MM.1S (cell line): ENCODE measurements at places on chromosomes 2 and 18.

GRCh38 chr2:7241041-7241745 is 324.0 kb downstream of the RNF144A start:
- H3K36me3 ChIP-seq: no peaks in the 10 kb centered on the region
- H3K27ac ChIP-seq: no peak overlapping the region
- no peaks in the 10 kb centered on the region for H3K27me3 ChIP-seq
- H3K4me3 ChIP-seq: no peak overlapping the region

GRCh38 chr18:7035807-7036206 is 81.8 kb downstream of the LAMA1 start:
- H3K27ac ChIP-seq: no peak overlapping the region
- no peaks in the 10 kb centered on the region for H3K27me3 ChIP-seq
- H3K36me3 ChIP-seq: no peaks in the 10 kb centered on the region

DNA sequence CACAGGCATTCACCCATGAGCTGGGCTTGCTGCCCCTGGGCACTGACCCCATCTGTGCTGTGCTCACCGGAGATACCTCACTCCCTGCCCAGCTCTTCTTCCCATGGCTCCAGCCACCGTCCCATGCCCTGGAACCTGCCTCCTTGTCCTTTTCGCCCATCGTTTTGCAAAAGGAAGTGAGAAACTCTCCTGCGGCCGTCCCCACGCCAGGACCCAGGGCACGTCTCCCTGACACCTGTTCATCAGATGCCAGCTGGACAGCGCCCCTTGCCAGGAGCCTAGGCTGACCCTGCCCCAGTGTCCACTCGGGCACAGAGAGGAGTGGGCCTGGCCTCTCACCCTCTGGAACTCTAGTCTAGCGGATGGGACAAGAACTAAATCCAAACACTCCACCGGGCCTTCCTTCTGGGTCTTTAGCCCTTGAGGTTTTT is 238.6 kb downstream of the SEPTIN10 start:
- no peak overlapping the region for H3K27ac ChIP-seq
- no peak for DNase-seq
- peaks cover 6% of the 10 kb centered on the region; the same call in 1 of the 2 replicates for H3K36me3 ChIP-seq

GRCh38 chr18:70431203-70431624 is 142.4 kb downstream of the SOCS6 start:
- H3K36me3 ChIP-seq: no peaks in the 10 kb centered on the region
- DNase-seq: no peak
- peaks cover 11% of the 10 kb centered on the region for H3K4me1 ChIP-seq
- H3K27me3 ChIP-seq: no peaks in the 10 kb centered on the region

DNA sequence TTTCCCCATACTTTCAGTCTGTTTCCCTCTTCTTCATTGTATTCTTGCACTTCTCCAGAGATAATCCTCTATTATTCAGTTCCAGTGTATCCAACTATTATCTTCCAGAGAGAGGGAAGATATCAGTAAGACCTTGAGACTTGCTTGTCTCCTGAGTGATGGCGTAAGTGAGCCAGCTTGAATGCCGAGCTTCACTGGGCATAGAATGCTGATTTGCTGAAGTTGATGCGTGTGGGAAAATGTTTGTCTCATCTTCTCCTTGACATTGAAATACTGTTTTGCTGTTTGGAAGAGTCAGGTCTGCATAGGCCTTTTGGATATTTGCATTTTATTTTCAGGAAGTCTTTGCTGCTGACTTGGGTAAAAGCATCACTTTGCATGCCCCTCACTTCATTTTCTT is 41.1 kb upstream of the MGAT5 start:
- no peak for DNase-seq
- H3K36me3 ChIP-seq: no peaks in the 10 kb centered on the region
- H3K4me3 ChIP-seq: no peak overlapping the region
- no peaks in the 10 kb centered on the region for H3K27me3 ChIP-seq
- peaks cover 28% of the 10 kb centered on the region for H3K4me1 ChIP-seq

GRCh38 chr18:78728784-78729467 is 250.7 kb upstream of the SALL3 start:
- DNase-seq: no peak
- H3K4me1 ChIP-seq: no peaks in the 10 kb centered on the region
- no peaks in the 10 kb centered on the region for H3K27me3 ChIP-seq
- no peaks in the 10 kb centered on the region for H3K36me3 ChIP-seq
- H3K4me3 ChIP-seq: no peak overlapping the region

- no peaks in the 10 kb centered on the region for H3K27me3 ChIP-seq
- H3K36me3 ChIP-seq: no peaks in the 10 kb centered on the region; the same call in 1 of the 2 replicates
- DNase-seq: no peak
- H3K4me3 ChIP-seq: peak overlapping the region; percentile 86
- peak overlapping the region; percentile 77; the same call in 1 of the 2 replicates for H3K27ac ChIP-seq
These were observed 558 bp downstream of the MRPS5 start for GRCh38 chr2:95121093-95121406.

DNA sequence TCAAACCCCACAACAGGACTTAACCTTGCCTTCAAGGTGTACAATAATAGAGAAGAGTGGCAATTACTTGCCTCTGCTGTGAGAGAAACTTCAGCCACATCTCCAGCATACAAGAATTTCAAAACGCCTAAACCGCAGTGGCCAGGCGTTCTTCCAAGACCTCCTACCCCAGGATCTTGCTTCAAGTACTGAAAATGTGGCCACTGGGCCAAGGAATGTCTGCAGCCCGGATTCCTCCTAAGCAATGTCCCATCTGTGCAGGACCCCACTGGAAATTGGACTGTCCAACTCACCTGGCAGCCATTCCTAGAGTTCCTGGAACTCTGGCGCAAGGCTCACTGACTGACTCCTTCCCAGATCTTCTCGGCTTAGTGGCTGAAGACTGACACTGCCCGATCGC is 2.8 kb upstream of the CYB5A start:
- no peak overlapping the region for H3K27ac ChIP-seq
- 0 out of 2 replicates have a peak, but pooled peaks cover 5% of the 10 kb centered on the region for H3K4me1 ChIP-seq
- no peak for DNase-seq

- peaks cover 4% of the 10 kb centered on the region; the same call in 1 of the 2 replicates for H3K4me1 ChIP-seq
- no peaks in the 10 kb centered on the region for H3K27me3 ChIP-seq
- H3K4me3 ChIP-seq: no peak overlapping the region
- no peaks in the 10 kb centered on the region for H3K36me3 ChIP-seq
- DNase-seq: no peak
- no peak overlapping the region for H3K27ac ChIP-seq
These were observed 5.5 kb downstream of the GALNT14 start for GRCh38 chr2:31132786-31133185.

- no peak overlapping the region for H3K4me3 ChIP-seq
- no peaks in the 10 kb centered on the region for H3K4me1 ChIP-seq
- DNase-seq: no peak
- no peaks in the 10 kb centered on the region for H3K36me3 ChIP-seq
- H3K27me3 ChIP-seq: no peaks in the 10 kb centered on the region
- H3K27ac ChIP-seq: no peak overlapping the region
These were observed 330.2 kb downstream of the RBM43 start for GRCh38 chr2:150931451-150931850.

- H3K27me3 ChIP-seq: no peaks in the 10 kb centered on the region
- no peaks in the 10 kb centered on the region for H3K4me1 ChIP-seq
- H3K4me3 ChIP-seq: no peak overlapping the region
- no peak for DNase-seq
- H3K27ac ChIP-seq: no peak overlapping the region
These were observed 9.4 kb downstream of the CTIF start for GRCh38 chr18:48548011-48548771.

DNA sequence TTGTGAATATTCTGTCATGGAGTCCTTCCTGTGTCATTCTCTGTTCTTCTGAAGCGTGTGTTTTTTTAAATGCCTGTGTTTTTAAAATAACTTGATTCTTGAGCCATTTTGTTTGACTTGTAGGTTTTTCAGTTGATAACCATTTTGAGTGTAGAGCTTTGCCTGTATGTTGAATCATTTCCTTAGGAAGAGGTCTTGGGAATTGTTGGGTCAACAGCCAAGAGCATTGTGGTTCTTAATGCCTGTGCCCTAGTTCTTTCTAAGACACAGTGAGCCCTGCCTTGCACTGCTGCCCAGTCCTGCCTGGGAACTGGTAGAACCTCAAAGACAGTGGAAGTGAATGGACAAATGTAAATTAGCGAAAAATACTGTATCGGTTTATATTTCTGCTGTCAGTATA is 25.9 kb downstream of the RAB12 start:
- H3K36me3 ChIP-seq: peaks cover 21% of the 10 kb centered on the region
- DNase-seq: no peak
- H3K27me3 ChIP-seq: no peaks in the 10 kb centered on the region
- no peaks in the 10 kb centered on the region for H3K4me1 ChIP-seq
- H3K27ac ChIP-seq: no peak overlapping the region
- H3K4me3 ChIP-seq: no peak overlapping the region

GRCh38 chr2:44940049-44940494 is 1.4 kb upstream of the SIX3 start:
- H3K27me3 ChIP-seq: peaks cover 70% of the 10 kb centered on the region
- H3K36me3 ChIP-seq: no peaks in the 10 kb centered on the region
- no peak overlapping the region for H3K27ac ChIP-seq
- H3K4me3 ChIP-seq: no peak overlapping the region
- H3K4me1 ChIP-seq: no peaks in the 10 kb centered on the region

GRCh38 chr2:30285758-30286157 is 54.4 kb downstream of the LBH start:
- no peaks in the 10 kb centered on the region for H3K4me1 ChIP-seq
- H3K27ac ChIP-seq: no peak overlapping the region
- no peaks in the 10 kb centered on the region for H3K36me3 ChIP-seq
- H3K27me3 ChIP-seq: no peaks in the 10 kb centered on the region

DNA sequence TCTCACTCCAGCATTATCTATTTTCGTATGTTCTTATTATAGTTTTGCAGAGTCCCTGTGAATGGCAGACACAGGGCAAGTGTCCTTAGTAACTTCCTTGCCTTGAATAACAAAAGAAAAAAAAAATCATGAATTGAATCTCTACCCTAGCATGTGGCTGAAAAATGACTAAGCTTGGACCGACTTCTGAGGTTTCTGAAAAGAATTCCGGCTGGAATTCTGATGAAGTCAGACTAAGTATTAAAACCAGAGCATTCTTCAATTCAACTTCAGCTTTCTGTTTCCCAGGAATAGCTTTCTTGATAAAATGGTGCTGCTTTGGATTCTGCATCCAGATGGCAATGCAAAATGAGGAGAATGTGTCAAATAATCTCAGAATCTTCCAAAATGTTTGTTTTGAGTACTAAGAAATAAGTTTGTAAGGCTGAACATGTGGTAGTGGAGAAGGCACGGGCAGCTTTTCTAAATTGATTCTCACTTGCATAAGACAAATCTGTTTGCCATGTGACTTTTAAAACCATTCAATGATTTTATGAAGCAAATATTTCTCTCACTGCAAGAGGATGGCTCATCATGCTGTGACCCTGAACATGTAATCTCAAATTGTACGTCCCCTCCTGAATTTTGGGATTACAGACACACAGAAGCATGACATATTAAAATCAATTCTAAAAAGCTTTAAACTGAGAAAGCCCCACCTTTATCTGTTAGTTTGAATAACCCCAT is 1462.8 kb upstream of the LRRTM1 start:
- no peaks in the 10 kb centered on the region for H3K36me3 ChIP-seq
- H3K27ac ChIP-seq: no peak overlapping the region
- H3K4me3 ChIP-seq: no peak overlapping the region
- DNase-seq: no peak
- no peaks in the 10 kb centered on the region for H3K4me1 ChIP-seq

- no peaks in the 10 kb centered on the region for H3K4me1 ChIP-seq
- H3K27me3 ChIP-seq: no peaks in the 10 kb centered on the region
- no peak for DNase-seq
- H3K36me3 ChIP-seq: no peaks in the 10 kb centered on the region
- no peak overlapping the region for H3K27ac ChIP-seq
These were observed 101.8 kb downstream of the COL6A3 start for GRCh38 chr2:237312021-237312755.

DNA sequence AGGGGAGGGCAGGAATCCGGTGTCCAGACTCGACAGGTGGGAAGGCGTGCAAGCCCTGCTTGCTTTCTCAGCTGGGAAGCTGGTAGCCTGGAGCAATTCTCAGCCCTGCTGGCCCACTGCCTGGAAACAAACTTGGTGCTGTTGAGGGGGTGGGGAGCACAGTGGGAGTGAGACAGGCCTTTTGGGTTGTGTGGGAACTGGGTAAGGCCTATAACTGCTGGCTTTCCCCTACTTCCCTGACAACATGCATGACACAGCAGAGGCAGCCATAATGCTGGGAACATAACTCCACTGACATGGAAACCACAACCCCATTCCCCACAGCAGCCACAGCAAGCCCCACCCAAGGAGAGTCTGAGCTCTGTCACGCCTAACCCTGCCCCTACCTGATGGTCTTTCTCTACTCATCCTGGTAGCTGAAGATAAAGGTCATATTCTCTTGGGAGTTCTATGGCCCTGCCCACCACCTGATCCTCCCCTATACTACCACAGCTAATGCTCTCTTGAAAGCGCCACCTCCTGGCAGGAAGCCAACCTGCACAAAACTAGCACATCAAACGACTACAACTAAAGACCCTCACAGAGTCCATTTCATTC is 122.9 kb upstream of the ACVR1C start:
- H3K27ac ChIP-seq: no peak overlapping the region
- H3K4me3 ChIP-seq: no peak overlapping the region
- DNase-seq: peak; percentile 13
- no peaks in the 10 kb centered on the region for H3K36me3 ChIP-seq

DNA sequence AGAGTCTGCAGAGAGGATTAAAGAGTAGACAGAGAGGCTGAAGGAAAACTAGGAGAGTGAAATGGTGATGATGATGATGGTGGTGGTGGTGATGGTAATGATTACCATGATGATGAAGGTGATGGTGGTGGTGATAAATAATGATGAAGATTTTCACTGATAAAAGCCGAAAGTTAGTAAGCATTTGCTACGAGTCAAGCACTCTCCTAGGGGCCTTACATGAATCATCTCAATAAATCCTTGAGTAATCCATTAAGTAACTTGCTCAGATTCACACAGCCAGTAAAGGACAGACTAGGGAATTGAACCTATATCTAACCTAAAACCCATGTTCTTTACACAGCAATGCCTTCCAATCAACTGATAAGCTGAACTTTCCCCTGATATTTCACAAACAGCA is 106.7 kb upstream of the PGAP1 start:
- H3K4me1 ChIP-seq: no peaks in the 10 kb centered on the region
- no peak overlapping the region for H3K27ac ChIP-seq
- no peak overlapping the region for H3K4me3 ChIP-seq
- no peaks in the 10 kb centered on the region for H3K27me3 ChIP-seq
- no peak for DNase-seq
- no peaks in the 10 kb centered on the region for H3K36me3 ChIP-seq

GRCh38 chr2:136482966-136483365 is 282.4 kb upstream of the THSD7B start:
- no peaks in the 10 kb centered on the region for H3K4me1 ChIP-seq
- H3K36me3 ChIP-seq: no peaks in the 10 kb centered on the region
- no peaks in the 10 kb centered on the region for H3K27me3 ChIP-seq
- no peak overlapping the region for H3K4me3 ChIP-seq
- H3K27ac ChIP-seq: no peak overlapping the region

- no peak overlapping the region for H3K4me3 ChIP-seq
- no peaks in the 10 kb centered on the region for H3K4me1 ChIP-seq
- no peaks in the 10 kb centered on the region for H3K27me3 ChIP-seq
- H3K27ac ChIP-seq: no peak overlapping the region
These were observed 12.1 kb upstream of the TPO start for GRCh38 chr2:1400943-1401735.

GRCh38 chr2:173354073-173354581 is 545 bp upstream of the CDCA7 start:
- H3K36me3 ChIP-seq: no peaks in the 10 kb centered on the region
- H3K4me3 ChIP-seq: peak overlapping the region; percentile 76
- H3K27me3 ChIP-seq: peaks cover 82% of the 10 kb centered on the region
- peaks cover 19% of the 10 kb centered on the region for H3K4me1 ChIP-seq
- peak overlapping the region; percentile 40; the same call in 1 of the 2 replicates for H3K27ac ChIP-seq
- no peak for DNase-seq

- H3K27me3 ChIP-seq: no peaks in the 10 kb centered on the region
- H3K36me3 ChIP-seq: no peaks in the 10 kb centered on the region
- H3K4me3 ChIP-seq: peak overlapping the region; percentile 77
- no peak for DNase-seq
- no peak overlapping the region for H3K27ac ChIP-seq
These were observed 1.3 kb downstream of the PGAP1 start for GRCh38 chr2:196925051-196925767.
